ENCODE measurements at places on chromosomes 7 and 10.

GRCh38 chr7:46290374-46291049 lies 369.4 kb upstream of the IGFBP3 start:
- no peak for DNase-seq

- DNase-seq, result peak; percentile 80
Measured at GRCh38 chr7:148084138-148084537, 506.4 kb upstream of the C7orf33 start.

GRCh38 chr10:60646966-60647796 lies 131.1 kb upstream of the CDK1 start:
- DNase-seq, result peak; percentile 86

DNA sequence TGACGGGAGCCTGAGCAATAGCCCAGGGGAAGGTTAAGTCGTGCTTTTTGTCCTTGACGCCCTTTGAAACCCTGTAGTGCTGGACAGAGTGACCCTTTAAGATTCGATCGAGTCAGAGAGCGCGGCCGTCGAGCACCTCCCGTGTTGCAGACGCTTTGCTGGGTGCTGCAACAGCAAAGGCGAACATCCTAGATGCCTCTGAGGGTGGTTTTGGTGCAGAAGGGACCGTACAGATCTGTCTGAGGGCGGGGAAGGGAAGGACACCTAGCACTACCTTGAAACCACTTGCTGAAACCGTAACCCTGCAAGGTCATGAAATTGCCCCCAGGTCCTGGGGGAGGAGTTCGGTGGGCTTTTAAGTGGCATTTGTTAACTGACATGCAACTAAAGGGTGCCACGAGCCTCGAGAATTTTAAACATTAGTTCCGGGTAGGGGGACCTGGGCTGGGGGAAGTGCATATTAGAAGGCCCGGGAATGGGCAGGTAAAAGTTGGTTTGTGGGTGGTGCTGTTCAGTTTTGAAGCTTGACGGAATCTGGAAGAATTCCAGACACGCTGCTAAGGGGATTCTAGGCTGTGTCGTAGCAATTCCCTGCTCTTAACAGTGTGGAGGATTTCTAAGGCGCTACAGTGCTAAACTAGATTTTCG lies 786 bp downstream of the ATP5F1C start:
- peak; percentile 19 for DNase-seq

GRCh38 chr7:96322847-96323461 lies 1.1 kb upstream of the SLC25A13 start:
- no peak for DNase-seq

DNA sequence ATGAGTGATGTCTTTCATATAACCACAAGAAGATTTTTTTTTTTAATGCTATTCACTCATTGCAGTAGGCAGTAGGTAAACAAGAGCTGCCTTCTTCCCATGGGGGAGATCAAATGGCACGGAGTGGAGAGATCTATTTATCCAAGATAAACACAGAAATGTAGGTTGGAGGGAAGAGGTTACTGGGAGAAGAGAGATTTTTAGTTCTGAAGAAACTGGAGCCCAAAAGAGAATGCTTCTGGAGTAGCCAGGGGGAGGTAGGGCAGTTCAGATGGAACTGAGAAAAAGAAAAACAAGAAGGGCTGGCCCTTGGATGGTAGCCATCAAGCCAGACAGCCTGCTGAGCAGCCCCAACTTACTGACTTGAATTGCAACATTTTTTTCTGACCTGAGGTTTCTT lies 270.1 kb upstream of the TPK1 start:
- DNase-seq, result no peak

DNA sequence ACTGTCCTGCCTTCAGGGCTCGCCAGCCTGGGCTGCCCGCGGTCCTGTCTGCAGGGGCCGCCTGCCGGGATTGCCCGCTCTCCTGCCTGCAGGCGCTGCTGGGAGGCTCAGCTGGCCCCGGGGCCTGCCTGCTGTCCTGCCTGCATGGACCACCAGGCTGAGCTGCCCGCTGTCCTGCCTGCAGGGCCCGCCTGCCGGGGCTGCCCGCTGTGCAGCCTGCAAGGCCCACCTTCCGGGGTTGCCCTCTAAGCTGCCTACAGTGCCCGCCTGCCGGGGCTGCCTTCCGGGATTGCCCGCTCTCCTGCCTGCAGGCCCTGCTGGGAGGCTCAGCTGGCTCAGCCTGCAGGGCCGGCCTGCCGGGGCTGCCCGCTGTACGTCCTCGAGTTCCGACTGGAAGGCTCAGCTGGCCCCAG lies 164.4 kb downstream of the GLRX3 start:
- DNase-seq, result peak; percentile 67

DNA sequence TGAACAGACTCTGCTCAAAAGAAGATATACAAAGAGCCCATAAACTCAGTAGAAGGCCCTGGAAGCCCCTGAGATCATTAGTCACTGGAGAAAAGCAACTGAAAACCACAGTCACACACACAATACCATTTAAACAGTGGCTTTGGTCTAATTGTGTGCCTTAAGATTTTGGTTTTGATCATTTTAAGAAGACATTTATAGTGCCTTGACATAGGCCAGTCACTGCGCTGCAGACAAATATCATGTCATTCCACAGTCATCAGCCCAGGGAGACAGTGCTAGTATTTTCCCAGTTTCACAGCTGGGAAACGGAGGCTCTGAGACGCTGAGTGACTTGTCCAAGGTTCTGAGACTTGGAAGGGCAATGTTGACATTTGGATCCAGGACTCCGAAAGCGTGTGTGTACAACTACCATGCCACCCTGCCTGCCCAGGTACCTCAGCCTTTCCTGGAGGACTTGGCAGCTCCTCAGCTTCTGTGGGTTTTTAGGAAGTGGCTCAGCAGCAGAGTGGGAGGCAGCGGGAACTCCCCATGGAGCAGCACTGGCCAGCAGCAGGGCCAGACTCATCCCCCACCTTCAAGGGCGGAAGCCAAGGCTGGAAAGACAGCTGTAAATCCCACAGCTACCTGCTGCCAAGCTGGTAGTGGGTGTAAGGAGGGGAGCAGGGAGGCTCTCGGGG lies 173.9 kb downstream of the WDR11 start:
- DNase-seq, result no peak

- no peak for DNase-seq
Measured at GRCh38 chr10:80590585-80591125, 53.0 kb downstream of the SH2D4B start.

GRCh38 chr10:63210611-63211196 lies 77.6 kb downstream of the NRBF2 start:
- peak; percentile 37 for DNase-seq

DNA sequence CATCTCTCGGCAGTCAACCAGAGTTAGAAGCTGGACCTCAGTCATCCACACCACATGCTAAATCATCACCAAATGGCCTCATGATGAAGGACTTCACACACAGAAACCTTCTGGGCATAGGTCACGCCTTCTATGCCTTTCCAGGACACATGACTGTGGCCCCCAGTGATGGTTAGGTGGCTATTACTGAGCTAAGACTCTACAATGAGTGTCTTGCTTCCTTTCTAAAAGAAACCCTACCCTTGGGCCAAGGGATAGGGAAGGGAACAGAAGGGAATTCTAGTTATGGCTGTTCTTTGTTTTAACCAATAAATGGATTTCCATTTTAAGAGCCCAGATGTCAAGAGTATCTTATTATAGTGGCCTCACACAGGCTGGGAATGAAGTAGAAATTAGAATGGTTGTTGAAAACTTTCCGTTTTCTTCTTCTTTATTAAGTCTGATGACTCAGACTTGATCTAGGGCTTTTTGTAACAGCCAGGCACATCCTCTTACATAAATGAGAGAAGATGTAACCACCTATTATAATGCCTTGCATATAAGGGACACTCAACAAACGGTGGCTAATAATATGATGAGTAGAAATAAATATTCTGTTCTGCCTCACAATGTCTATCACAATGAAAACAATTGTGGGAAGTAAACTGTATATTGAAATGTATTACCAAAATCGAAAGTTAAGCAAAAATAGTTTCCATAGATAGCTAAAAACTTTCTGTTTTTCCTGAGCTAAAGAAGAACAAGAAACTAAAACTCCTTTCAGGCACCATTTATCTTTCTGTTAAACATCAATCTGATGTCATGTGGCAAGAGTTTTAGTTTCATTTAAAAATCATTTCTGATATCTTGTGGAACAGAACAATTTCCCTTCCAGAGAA lies 62.5 kb upstream of the TOMM7 start:
- DNase-seq, result no peak

DNA sequence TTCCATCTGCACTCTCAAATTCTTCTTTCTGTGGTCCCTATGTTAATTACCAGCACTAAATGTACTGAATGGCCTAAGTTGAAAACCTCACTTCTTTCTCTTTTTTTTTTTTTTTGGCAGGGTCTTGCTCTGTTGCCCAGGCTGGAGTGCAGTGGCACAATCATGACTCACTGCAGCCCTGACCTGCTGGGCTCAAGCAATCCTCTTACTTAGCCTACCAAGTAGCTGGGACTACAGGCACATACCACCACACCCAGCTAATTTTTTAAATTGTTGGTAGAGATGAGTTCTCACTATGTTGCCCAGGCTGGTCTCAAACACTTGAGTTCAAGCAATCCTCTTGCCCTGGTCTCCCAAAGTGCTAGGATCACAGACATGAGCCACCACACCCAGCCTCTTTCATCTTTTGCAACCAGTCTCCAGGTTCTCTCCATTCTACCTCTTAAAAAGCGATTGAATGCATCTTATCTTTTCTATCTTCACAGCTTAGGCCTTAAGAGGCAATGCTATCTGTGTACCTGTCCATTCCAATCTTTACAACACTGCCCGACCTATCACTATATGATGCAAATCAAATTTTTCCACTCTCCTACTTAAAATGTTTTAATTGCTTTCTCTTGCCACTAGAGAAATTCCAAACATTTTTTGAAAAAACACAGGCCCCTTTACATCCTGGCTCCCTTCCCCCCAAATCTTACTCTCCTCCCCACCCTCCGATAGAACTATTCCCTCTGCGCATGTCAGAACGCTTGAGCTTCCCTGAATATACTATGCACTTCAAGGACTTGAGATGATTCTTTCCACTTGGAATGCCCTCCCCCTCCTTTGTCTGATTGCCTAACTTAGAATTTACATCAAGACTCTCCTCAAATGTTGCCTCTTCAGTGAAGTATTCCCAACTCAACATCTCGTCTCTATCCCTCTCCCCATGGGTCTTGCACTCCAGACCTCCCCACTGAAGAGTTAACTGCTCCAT lies 6.0 kb downstream of the ICA1 start:
- DNase-seq, result no peak

DNA sequence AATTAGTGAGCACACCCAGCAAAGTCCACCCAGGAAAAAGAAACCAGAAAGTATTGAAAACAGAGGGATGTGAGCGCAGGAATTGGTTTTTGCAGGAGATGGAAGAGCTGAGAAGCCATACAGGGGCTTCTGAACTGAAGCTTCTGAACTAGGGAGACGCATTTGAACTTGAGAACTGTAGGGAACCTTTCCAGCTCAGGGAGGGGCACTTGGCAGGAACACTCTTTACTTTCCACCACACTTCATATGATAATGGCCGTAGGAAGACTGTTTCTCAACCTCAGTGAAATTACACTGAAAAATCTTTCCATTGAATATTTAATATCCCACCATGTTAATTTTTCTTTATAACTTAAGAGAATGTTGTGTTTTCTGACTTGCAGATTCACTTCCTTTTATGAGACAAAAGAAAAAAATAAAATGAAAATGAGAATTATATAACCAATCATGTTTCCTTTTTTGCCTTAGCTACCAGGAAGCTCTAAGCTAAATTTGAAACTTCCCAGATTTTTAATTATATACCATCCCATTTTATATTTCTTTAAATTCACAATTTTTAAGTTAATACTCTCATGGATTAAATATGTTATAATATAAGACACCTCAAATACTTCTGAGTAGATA lies 98.3 kb upstream of the TCF7L2 start:
- no peak for DNase-seq

- DNase-seq, result no peak
Measured at GRCh38 chr7:134030460-134030865, 96.7 kb upstream of the LRGUK start.

- DNase-seq, result no peak
Measured at GRCh38 chr7:81882086-81882485, 112.2 kb upstream of the HGF start.

- DNase-seq, result peak; percentile 5
Measured at GRCh38 chr7:79806161-79806734, 328.4 kb upstream of the GNAI1 start.

GRCh38 chr7:29920491-29920890 lies 69.1 kb downstream of the SCRN1 start:
- no peak for DNase-seq

- DNase-seq, result peak; percentile 8
Measured at GRCh38 chr10:63681993-63682697, 160.9 kb downstream of the REEP3 start.

DNA sequence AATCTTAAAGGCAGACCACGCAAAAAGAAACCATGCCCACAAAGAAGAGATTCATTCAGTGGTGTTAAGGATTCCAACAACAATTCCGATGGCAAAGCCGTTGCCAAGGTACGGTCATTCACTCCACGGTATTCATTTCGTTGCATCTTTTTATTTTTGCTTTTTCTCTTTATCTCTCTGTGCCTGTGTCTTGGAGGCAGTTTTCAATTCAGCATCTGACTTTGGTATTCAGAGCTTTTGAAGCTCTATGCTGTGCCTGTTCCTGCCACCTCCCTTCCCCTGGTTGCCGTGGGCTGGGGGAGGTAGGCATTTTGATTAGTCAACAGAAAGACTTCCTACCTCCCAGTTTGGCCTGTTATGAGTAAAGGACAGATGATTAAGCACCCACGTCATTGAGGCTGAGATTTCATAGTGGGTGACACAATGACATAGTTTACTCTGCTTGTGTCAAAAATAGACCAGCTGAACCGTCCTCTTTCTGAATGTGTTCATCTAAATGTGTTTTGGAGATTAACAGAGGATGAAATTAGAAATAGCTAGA lies 149.5 kb downstream of the ARID5B start:
- DNase-seq, result no peak

GRCh38 chr7:131004371-131004770 lies 270.4 kb upstream of the KLF14 start:
- DNase-seq, result peak; percentile 76

DNA sequence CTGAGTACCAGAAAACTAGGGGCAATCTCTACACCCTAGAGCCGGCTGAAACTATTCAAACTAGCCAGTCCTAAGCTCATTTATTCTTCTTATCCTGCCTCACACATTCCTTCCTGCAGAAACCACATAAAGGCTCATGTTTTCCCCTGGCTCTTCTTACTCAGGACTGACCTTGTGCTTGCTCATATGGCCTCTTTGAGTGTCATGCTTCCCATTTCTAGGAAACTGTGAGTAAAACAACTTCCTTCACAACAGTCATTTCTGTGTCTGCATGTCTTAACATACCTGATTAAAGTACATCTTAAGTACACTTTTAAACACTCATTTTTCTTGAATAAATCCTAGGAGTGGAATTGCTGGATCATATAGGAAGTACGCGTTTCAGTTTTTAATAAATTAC lies 52.3 kb upstream of the KIAA1217 start:
- no peak for DNase-seq

Data from hematopoietic multipotent progenitor cell treated with erythropoietin and hydrocortisone succinate and interleukin-3 and kit ligand, for 4 days (in vitro differentiated cells).